AG09309 (cell line): ENCODE measurements at places on chromosomes 13 and 19.

- no peak for DNase-seq
These were observed 843.0 kb upstream of the ATXN8OS start for GRCh38 chr13:69264362-69265334.

GRCh38 chr13:106471957-106472543, 63.4 kb downstream of the EFNB2 start:
- DNase-seq = peak; percentile 61

DNA sequence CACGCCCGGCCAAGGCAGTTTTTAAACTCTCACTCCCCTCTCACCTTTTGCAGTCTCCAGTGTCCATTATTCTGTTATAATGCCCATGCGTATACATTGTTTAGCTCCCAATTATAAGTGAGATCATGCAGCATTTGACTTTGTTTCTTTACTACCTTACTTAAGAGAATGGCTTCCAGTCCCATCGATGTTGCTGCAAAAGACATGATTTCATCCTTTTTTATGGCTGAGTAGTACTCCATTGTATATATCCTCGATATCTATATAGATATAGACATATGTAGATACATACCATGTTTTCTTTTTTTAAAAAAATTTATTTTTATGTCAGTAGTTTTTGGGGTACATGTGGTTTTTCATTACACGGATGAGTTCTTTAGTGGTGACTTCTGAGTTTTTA, 8.4 kb downstream of the OR7D2 start:
- no peak for DNase-seq

GRCh38 chr13:99446242-99446641, 55.0 kb upstream of the TM9SF2 start:
- DNase-seq = no peak

DNA sequence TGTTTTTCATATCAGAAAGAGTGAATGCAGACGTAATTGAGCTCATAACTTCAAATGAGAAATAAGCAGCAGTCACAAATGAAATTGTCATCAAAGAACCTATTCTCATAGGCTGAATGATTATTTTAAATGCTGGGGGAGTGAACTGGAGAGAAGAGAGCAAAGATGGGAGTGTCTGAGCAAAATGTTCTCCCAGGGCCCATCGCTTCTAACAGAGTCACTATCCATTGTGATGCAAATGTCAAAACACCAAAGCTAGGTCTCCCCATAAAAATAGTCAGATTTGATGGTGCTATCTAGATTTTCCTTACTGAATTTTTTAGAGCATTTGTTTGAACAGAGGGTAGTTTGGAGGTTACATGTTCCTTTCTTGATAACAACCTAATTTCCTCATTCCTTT, 278.7 kb downstream of the PCDH9 start:
- no peak for DNase-seq

DNA sequence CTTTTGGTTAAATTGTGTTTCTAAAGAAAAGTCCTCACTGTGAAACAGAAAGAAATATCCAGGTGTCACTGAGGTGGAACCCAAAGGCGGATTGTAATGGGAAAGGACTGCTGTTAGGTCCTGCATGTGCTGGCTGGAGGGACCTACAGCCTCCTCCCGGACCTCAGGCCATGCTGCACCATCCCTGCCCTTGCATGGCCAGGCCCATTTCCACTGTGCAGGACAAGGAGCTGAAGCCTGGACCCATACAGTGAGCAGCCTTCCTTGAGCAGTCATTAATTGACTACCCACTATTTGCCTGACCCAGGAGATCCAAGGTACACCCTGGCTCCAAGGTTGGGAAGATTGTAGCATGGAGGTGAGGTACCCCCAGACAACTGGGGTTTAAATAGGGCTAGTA, 17.6 kb downstream of the VSTM2B start:
- no peak for DNase-seq

DNA sequence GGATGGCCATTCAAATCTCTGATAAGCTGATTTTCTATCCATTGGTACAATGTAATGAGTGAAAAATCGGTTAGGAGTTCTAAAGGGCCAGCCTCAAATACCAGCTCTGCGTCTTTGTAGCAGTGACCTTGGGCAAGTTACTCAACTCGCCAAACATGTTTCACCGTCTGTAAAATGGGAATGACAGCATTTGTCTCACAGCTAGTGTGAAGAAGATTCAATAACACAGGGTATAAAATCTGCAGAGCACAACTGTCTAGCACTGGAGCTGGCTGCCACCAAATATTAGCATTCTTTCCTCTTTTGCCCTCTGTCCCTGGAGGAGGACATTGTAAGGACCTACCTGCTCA, 22.1 kb upstream of the SERP2 start:
- no peak for DNase-seq

GRCh38 chr13:25836574-25837336, 215.1 kb downstream of the SHISA2 start:
- DNase-seq = no peak

- no peak for DNase-seq
These were observed 983 bp downstream of the ITM2B start for GRCh38 chr13:48233889-48234488.

GRCh38 chr13:43676320-43676719, 110.5 kb downstream of the ENOX1 start:
- no peak for DNase-seq

GRCh38 chr13:93265800-93266199, 39.2 kb downstream of the GPC6 start:
- no peak for DNase-seq

GRCh38 chr19:13171146-13171545, 20.9 kb downstream of the IER2 start:
- no peak for DNase-seq

DNA sequence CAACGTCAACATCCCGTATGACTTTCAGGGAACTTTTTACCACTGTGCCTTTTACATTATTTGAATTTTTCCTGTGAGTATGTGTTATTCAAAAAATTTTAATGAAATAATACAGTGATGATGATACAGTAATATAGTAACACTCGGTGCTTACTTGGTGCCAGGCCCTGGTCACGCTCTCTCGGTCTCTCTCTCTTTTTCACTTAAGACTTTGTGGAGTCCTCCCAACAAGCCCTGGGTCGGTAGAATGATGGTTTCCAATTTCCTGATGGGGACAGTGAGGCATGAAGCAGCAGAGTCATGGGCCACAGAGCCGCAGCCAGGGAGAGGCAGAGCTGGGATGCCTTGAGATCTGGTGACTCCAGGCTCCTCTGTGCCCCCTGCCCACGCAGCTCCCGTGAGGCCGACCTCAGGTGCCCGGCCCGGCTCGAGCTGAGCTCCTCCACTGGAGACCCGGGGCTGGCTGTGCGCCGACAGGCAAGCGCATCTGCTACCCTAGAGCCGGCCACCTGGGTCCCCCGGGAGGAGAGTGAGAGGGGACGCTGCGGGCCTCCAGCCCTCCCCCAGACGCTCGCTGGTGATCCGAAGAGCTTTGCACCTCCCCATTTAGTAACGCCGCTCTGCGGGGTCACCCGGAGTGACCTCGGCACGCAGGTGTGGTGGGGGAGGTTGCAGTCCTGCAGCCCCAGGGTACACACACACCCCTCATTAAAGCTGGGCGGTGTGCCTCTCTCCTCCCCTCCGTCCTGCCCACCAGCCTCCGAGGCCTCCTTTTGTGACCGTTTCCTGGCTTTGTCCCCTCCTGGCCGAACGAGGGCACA, 4.4 kb upstream of the SBK3 start:
- DNase-seq = peak; percentile 81

DNA sequence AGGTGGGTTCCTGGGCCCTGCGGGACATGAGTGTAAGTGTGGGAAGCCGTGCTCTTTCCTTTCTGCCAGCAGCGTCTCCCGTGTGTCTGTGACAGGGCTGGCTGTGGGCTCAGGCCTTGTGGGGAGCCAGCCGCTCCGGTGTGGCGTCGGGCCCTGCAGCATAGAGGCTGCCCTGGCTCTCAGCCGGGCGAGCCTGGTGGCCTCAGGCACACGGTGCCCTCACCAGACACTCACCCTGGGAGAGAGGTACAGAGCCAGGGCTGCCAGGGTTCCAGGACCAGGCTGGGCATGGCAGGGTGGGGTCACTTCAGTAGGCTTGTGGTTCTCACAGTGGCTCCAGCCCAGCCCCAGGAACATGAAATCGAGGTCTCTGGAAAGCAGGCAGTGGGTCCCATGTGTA, 324.8 kb downstream of the TEX29 start:
- no peak for DNase-seq

- no peak for DNase-seq
These were observed 8.6 kb downstream of the MAP1S start for GRCh38 chr19:17727843-17728242.

DNA sequence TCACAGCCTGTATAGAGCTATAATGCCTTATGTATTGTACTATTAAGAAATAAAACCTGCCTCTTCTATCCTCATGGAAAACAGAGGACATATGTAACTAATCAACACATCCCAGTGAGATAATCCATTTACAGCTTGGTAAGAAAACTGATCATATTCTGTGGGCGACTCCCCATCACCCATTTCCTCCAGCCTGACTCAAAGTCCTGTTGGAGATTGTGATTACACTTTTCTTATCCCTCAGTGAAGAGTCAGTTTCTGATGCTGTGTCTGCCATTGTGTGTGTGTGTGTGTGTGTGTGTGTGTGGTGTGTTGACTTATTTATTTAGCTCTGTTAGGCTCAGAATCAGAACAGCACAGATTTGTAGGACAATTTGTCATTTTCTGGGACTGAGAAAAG, 212.8 kb downstream of the FGF9 start:
- no peak for DNase-seq

DNA sequence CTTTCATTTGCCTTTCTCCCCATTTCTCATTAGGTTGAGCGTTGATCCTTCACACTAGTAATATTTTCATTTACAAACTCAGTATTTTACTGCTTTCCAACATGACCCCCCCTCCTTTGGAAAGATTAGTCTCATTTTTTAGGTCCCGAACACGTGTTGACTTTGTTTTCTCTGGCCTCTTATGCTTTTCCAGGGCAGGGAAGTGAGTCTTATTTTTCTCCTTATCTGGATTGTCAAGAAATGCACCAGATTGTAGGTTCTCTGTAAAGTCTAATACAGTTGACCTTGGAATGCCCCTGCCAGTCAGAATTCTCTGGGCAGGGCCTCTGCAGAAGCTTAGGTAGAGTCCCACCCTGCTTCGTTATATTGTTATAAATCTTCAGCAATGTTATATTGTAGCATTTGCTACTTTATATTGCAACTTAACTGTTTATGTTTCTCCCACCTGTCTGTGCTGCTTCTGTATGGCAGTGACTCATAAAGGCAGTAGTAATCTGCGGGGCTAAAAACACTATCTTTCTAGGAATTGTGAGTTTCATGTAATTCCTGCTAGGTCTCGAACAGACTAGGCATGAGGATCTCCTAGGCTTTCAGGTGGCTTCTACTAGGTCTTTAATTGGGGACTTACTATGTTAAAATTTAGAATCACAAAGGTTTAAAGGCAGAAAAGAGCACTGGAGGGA, 2.0 kb downstream of the TDRD3 start:
- no peak for DNase-seq

DNA sequence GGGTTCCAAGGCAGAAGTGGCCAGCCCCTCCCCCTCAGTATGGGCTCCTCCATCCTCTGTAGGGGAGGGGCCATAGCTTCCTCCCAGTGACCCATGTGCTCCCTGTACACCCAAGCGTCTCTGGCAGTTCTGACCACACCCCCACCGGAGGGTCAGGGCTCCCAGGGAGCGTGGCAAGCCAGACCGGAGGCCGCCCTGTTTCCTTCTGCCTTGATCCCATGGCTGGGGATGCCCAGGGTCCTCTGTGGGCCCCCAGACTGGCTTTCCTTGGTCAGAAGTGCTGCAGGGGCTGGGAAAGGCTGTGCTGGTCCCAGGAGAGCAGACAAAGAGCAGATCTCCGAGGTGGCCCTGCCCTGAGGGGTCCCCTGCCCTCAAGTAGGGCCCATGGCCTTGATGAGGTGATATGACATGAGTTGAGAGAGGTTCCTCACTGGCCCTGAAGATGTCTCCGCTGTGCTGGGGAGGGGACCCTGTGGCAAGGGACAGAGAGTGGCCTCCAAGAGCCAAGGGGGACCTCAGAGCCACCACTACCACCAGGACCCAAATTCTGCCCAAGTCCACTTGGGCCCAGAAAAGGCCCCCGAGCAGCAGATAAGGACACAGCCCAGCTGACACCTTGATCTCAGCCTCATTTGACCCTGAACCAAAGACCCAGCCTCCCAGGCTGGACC, 7.8 kb upstream of the F2RL3 start:
- no peak for DNase-seq

- DNase-seq = no peak
These were observed 92.3 kb upstream of the UQCRFS1 start for GRCh38 chr19:29305268-29305667.

GRCh38 chr13:103315711-103316110, 249.5 kb upstream of the SLC10A2 start:
- DNase-seq = no peak

- DNase-seq = no peak
These were observed 29.9 kb downstream of the ZDHHC20 start for GRCh38 chr13:21429211-21429610.

DNA sequence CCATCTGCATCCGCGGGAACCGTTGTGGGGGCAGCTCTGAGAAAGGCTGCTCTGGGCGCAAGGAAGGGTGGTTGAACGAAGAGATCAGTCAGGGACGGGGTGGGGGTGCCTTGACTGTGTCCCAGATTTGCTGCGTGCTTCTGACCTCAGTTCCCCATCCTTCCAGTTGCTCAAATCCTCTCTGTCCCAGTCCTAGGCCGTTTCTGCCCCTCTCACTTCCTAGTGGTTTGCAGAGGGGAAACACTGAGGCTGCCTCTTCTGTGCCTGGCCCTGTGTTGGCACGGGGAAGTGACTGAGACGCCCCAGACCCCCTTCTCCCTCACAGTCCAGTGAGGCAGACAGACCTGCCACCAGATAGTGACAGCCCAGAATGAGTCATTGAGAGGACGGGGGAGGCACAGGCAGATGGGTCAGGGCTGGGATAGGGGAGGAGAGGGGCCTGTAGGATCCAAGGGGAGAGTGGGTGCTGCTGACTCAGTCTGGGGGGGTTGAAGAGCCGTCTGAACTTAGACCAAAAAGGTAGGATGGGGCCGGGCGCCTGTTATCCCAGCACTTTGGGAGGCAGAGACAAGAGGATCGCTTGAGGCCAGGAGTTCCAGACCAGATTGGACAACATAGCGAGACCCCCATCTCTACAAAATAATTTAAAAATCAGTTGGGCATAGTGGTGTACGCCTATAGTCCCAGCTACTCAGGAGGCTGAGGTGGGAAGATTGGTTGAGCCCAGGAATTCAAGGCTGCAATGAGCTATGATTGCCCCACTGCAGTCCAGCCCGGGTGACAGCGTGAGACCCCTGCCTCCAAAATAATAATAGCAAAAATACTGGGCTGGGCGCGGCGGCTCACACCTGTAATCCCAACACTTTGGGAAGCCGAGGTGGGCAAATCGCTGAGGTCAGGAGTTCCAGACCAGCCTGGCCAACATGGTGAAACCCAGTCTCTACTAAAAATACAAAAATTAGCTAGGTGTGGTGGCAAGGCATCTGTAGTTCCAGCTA, 26.5 kb downstream of the NUMBL start:
- no peak for DNase-seq

GRCh38 chr13:43368003-43368402, 344.6 kb downstream of the DNAJC15 start:
- no peak for DNase-seq
